ENCODE measurements at places on chromosomes 11 and 22. TPM values are rescaled to one million over a fixed set of nuclear protein-coding genes. Genes with fewer than 3 reads are reported as not detected.

Gene ADM2
- 25.5 TPM for total RNA-seq

Gene LDLRAD3
- not detected for total RNA-seq

Gene SPECC1L
- total RNA-seq = 61.8 TPM

Gene GAS2L1
- total RNA-seq = 0.79 TPM

Gene VWCE
- 11.8 TPM for total RNA-seq

Gene SLCO2B1
- total RNA-seq = not detected

Gene CLDN5
- 0.36 TPM for total RNA-seq

Gene FAM180B
- total RNA-seq = 0.16 TPM

Gene CSNK2A3
- total RNA-seq = 1.3 TPM

DNA sequence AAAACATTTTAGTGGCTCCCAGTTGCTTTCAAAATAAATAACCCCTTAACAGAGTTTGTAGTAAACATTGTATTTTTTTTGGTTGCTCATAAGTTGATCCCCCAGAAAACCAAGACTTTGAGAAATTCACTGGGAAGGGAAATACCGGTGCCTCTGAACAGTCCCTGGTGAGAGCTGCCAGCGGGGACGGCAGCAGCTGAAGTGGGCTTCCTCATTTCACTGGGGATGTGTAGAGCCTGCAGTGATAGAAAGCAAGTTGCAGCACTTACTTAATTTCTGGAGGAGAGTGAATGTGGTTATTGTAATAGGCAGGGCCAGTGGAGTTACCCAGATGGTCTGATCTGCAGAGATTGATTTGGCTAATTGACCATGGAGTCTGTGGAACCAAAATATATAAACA is 18.6 kb upstream of the MCHR1 start:
- no peaks in the 10 kb centered on the region for H3K27me3 ChIP-seq
- no peaks in the 10 kb centered on the region for H3K36me3 ChIP-seq
- no peak for DNase-seq
- H3K27ac ChIP-seq = no peak overlapping the region
- H3K4me1 ChIP-seq = no peaks in the 10 kb centered on the region
- no peak overlapping the region for H3K4me3 ChIP-seq

DNA sequence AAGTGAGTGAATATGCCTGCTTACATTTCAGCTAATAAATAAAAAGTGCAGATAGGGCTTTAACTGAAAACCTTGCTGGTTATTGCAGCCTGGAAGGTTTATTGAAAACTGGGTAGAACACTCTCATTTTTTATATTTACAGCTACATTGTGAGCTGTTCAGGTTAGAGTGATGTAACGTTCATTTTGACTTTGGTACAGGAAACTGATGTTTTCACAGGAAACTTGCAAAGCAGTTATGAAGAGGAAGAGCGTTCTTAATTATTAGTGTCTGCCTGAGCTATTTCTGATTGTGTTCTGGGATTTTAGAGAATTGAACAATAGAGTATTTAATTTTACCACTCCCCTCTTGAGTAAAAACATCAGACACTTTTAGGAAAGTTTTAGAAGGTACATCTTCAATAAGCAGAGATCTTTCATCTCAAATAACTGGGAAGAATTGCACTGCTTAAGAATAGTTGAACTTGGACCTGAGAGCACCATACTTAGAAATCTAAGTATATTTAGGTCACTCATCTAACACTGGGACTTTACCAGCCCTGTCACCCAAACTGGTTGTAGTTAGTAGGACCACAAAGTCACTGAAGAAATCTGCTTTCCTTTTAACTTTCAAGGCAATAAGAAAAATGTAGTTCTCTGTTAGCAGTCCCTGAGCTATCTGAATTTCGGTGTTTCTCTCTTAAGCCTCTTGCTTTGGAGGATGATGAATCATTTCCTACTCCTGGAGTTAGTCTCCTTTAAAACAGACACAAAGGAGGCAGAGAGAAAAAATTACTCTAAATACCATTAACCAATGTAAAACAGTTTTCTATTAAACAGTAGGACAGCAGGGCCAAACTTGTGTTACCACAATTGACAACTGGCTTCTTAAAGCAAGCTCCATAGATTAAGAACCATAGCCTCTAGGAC is 128.6 kb upstream of the DDI1 start:
- no peaks in the 10 kb centered on the region for H3K27me3 ChIP-seq
- peaks cover 3% of the 10 kb centered on the region for H3K36me3 ChIP-seq
- H3K4me3 ChIP-seq = peak overlapping the region; percentile 13

GRCh38 chr22:17823226-17823625 is 49.0 kb upstream of the BID start:
- no peaks in the 10 kb centered on the region for H3K4me1 ChIP-seq
- H3K4me3 ChIP-seq = no peak overlapping the region
- no peaks in the 10 kb centered on the region for H3K27me3 ChIP-seq
- no peak for DNase-seq

- peak overlapping the region; percentile 98 for H3K4me3 ChIP-seq
- no peaks in the 10 kb centered on the region for H3K27me3 ChIP-seq
- no peak for DNase-seq
Observed at GRCh38 chr11:90221803-90222458, 918 bp downstream of the CHORDC1 start.

GRCh38 chr22:43562843-43563242 is 151.0 kb downstream of the MPPED1 start:
- H3K4me3 ChIP-seq = no peak overlapping the region
- no peaks in the 10 kb centered on the region for H3K4me1 ChIP-seq
- DNase-seq = no peak
- no peaks in the 10 kb centered on the region for H3K36me3 ChIP-seq
- H3K27me3 ChIP-seq = no peaks in the 10 kb centered on the region

- no peaks in the 10 kb centered on the region for H3K36me3 ChIP-seq
- no peaks in the 10 kb centered on the region for H3K4me1 ChIP-seq
- H3K27me3 ChIP-seq = no peaks in the 10 kb centered on the region
- no peak overlapping the region for H3K27ac ChIP-seq
- H3K4me3 ChIP-seq = no peak overlapping the region
- DNase-seq = peak; percentile 6
Observed at GRCh38 chr11:91248199-91248807, 976.3 kb upstream of the FAT3 start.

GRCh38 chr11:86151174-86152005 is 82.5 kb upstream of the PICALM start:
- H3K4me3 ChIP-seq = peak overlapping the region; percentile 5
- DNase-seq = no peak
- H3K36me3 ChIP-seq = no peaks in the 10 kb centered on the region
- H3K4me1 ChIP-seq = peaks cover 19% of the 10 kb centered on the region
- peaks cover 16% of the 10 kb centered on the region for H3K27me3 ChIP-seq

DNA sequence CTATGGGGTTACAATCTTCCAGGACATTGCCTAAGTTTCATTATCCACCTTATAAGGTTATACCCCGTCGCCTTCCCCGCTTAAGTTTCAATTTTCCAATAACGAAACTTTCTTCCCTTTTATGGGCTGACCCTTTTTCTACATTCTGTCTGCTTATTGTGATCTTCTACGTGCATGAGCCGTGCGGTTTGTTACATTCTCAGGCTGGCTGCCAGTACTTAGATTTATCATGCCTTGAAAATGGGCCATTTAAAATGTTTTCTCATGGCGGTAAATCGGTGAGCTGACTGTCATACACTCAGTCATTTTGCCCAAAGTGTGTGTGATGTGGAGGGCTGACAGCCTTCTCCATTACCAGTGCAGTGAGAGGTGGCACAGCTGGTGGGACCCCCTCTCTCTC is 23.3 kb downstream of the DGCR6L start:
- H3K4me3 ChIP-seq = no peak overlapping the region
- no peak for DNase-seq
- no peak overlapping the region for H3K27ac ChIP-seq
- peaks cover 18% of the 10 kb centered on the region for H3K27me3 ChIP-seq
- peaks cover 5% of the 10 kb centered on the region for H3K4me1 ChIP-seq

- peak overlapping the region; percentile 49 for H3K4me3 ChIP-seq
- peak overlapping the region; percentile 25 for H3K27ac ChIP-seq
- H3K4me1 ChIP-seq = peaks cover 97% of the 10 kb centered on the region
- DNase-seq = no peak
- peaks cover 7% of the 10 kb centered on the region for H3K36me3 ChIP-seq
Observed at GRCh38 chr11:35168671-35169070, 29.7 kb downstream of the CD44 start.

- no peaks in the 10 kb centered on the region for H3K27me3 ChIP-seq
- H3K27ac ChIP-seq = no peak overlapping the region
- H3K36me3 ChIP-seq = no peaks in the 10 kb centered on the region
- H3K4me3 ChIP-seq = peak overlapping the region; percentile 52
Observed at GRCh38 chr11:46338636-46338987, 8.7 kb upstream of the DGKZ start.

DNA sequence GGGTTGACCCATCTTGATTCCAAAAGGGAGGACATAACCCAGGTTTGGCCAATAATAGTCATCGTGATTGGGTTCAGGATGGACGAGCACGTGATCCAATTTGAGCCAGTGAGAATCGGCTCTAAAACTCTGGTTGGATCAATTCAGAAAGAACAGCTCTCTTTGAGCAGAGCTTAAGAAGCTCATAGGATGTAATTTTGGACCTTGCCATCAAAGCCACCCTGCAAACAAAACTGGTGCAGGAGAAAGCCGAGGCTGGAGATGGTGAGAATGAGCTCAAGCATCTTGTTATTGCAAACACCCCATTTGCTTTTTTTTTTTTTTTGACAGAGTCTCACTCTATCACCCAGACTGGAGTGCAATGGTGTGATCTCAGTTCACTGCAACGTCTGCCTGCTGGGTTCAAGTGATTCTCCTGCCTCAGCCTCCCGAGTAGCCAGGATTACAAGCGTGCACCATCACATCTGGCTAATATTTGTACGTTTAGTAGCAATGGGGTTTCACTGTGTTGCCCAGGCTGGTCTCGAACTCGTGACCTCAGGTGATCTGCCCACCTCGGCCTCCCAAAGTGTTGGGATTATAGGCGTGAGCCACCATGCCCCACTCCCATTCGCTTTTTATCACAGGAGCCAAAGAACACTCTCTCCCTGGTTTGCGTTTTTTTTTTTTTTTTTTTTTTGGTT is 13.8 kb upstream of the MIAT start:
- H3K27ac ChIP-seq = peak overlapping the region; percentile 99
- H3K27me3 ChIP-seq = peaks cover 8% of the 10 kb centered on the region
- H3K4me1 ChIP-seq = peaks cover 76% of the 10 kb centered on the region
- H3K4me3 ChIP-seq = peak overlapping the region; percentile 91
- no peaks in the 10 kb centered on the region for H3K36me3 ChIP-seq
- no peak for DNase-seq

DNA sequence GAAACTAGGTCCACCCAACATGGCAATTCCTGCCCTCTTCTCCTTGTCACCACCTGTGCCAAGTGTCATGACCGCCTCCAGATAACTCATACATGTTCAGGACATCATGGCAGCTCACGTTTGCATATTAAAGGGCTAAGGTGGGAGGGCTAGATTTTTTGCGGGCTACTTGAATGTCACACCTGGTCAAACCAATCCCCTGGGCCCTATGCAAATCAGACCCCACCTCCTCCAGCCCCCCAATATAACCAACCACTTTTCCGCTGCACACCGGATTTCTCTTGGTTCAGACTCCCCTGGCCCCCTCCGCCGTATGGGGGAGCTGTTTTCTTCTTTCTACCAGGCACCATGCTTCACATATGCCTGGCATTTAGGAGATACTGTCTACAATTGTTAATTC is 12.6 kb downstream of the UPB1 start:
- no peak overlapping the region for H3K27ac ChIP-seq
- peaks cover 8% of the 10 kb centered on the region for H3K27me3 ChIP-seq
- no peak overlapping the region for H3K4me3 ChIP-seq
- peaks cover 35% of the 10 kb centered on the region for H3K4me1 ChIP-seq

DNA sequence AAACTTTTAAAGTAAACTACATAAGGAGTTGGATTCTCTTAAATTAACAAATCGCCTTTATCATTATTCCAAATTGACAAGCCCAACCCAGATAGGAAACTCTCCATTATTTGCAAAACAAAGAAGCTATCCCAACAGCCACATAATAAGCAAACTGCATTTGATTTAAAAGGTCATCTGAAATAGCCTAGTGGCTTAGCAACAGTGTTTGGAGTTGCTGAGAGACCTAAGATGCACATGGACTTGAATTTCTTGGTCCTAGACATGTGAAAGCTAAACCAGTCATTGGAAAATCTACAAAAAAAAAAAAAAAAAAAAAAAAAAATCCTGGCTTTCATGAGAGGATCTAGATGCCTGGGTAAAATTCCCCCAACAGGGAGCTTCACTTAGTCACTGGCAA is 69.5 kb downstream of the PRCP start:
- H3K27ac ChIP-seq = no peak overlapping the region
- no peak overlapping the region for H3K4me3 ChIP-seq
- no peaks in the 10 kb centered on the region for H3K4me1 ChIP-seq
- DNase-seq = no peak

DNA sequence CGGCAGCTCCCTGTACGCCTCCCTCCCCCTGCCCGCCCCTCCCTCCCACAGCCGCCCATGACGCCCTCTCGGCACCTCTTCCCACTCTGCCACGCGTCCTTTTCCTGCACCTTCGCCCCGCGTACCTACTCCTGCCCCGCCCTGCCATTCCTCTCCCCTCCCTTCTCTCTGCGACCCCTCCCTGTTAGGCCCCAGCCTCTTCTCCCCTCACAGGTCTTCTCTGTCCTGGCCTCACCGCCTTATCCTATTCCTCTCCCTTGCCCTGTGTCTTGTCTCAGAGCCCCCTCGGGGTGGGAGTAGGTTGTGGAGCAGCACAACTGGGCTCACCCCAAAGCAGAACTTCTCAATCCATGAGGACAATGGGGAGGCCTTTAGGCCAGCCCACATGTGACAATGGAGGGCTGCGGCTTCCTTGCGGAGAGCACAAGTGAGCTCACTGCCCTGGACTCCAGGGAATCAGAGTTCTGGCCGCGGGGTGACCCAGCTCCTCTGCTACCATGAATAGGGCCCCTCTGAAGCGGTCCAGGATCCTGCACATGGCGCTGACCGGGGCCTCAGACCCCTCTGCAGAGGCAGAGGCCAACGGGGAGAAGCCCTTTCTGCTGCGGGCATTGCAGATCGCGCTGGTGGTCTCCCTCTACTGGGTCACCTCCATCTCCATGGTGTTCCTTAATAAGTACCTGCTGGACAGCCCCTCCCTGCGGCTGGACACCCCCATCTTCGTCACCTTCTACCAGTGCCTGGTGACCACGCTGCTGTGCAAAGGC is 539 bp downstream of the SLC35C1 start:
- peak overlapping the region; percentile 90 for H3K4me3 ChIP-seq
- H3K27ac ChIP-seq = peak overlapping the region; percentile 83
- peak; percentile 11 for DNase-seq
- H3K36me3 ChIP-seq = peaks cover 2% of the 10 kb centered on the region

GRCh38 chr11:11923828-11924227 is 82.1 kb downstream of the USP47 start:
- DNase-seq = no peak
- H3K27ac ChIP-seq = peak overlapping the region; percentile 5
- H3K36me3 ChIP-seq = peaks cover 21% of the 10 kb centered on the region
- H3K27me3 ChIP-seq = no peaks in the 10 kb centered on the region
- no peaks in the 10 kb centered on the region for H3K4me1 ChIP-seq

DNA sequence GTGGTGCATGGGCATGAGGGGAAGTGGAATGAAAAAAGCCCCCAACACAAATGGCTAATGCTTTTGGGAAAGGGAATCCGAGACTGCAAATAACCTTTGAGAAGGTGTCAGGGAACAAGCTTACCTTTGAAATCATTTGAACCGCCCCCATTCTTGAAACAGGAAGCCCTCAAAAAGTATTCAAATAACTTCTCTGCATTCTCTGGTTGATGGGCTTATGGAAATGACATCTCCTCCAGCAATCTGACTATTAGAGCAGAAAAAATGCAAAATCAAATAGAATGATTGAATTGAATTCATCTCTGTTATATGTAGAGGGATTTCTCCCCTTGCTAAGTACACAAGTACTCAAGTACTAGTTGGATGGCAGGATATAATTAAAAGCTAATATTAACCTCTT is 409.9 kb downstream of the TMEM135 start:
- no peaks in the 10 kb centered on the region for H3K36me3 ChIP-seq
- DNase-seq = no peak
- no peak overlapping the region for H3K4me3 ChIP-seq
- H3K4me1 ChIP-seq = no peaks in the 10 kb centered on the region

- H3K4me3 ChIP-seq = no peak overlapping the region
- no peaks in the 10 kb centered on the region for H3K27me3 ChIP-seq
- no peak for DNase-seq
- H3K27ac ChIP-seq = no peak overlapping the region
- peaks cover 4% of the 10 kb centered on the region for H3K36me3 ChIP-seq
Observed at GRCh38 chr11:67441098-67441563, 2.1 kb downstream of the CORO1B start.
